HL-60 (cell line): ENCODE measurements at places on chromosomes 11 and 22.

- no peak for DNase-seq
Measured at GRCh38 chr11:61776561-61777075, 15.8 kb downstream of the TMEM258 start.

GRCh38 chr11:44955015-44955738, 4.5 kb upstream of the TP53I11 start:
- DNase-seq, result peak; percentile 90

GRCh38 chr22:30266445-30267381, at the start of gene OSM:
Gene OSM (minus strand): TSS chr22:30266851. CDS start chr22:30266799, 52 bp downstream.
- DNase-seq, result peak; percentile 96

DNA sequence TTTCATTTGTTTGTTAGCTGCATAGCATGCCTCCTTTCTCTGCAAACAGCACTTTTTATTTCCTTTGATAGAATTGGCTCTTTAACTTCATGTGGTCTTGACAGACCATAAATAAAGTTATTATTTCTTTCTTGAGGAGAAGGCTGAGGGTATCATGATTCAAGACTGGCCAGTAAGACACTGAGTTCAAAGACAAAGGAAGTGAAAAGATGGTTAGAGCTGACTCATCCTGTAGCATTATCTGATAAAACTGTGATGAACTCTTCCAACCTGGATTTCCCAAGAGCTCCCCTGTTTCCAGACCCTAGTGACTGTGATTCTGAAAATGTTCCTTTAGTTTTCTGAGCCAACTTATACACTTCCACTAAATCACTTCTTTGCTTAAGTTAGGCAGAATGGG, 179.3 kb upstream of the FAT3 start:
- DNase-seq, result no peak

DNA sequence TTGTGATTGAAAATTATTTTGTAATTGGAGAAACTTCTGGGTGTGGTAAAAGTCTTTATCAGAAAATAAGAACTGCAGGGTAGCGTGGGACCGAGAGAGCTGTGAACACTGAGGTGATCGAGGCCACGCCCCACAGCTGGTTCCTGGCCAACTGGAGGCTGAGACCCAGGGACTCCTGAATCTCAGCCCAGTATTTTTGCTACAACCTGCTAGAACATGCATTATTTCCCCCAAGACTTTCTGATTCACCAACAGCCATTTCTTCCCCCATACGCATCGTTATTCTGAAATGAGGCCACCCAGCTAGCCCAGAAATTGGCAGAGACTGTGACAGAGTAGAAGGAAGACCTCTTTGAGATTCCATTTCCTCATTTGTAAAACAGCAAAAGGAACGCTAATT, 3.4 kb upstream of the FGF19 start:
- DNase-seq, result no peak

GRCh38 chr22:35894937-35895708, 133.5 kb downstream of the RBFOX2 start:
- no peak for DNase-seq

GRCh38 chr11:66851698-66852465, 5.0 kb upstream of the LRFN4 start:
- DNase-seq, result no peak

GRCh38 chr11:35338921-35339320, 80.4 kb downstream of the SLC1A2 start:
- DNase-seq, result no peak
